ENCODE measurements at places on chromosomes 4 and X. TPM values are rescaled to one million over a fixed set of nuclear protein-coding genes. Genes with fewer than 3 reads are reported as not detected.

- H3K4me3 ChIP-seq, result no peak overlapping the region
- no peaks in the 10 kb centered on the region for H3K36me3 ChIP-seq
- no peak overlapping the region for H3K27ac ChIP-seq
Observed at GRCh38 chr4:131427000-131427399, 1722.1 kb upstream of the PCDH10 start.

- no peaks in the 10 kb centered on the region for H3K27me3 ChIP-seq
- DNase-seq, result no peak
- no peaks in the 10 kb centered on the region for H3K36me3 ChIP-seq
- H3K4me1 ChIP-seq, result no peaks in the 10 kb centered on the region
Observed at GRCh38 chrX:38513112-38513742, 48.1 kb upstream of the TSPAN7 start.

The APLN gene
- 0.61 TPM for total RNA-seq

DNA sequence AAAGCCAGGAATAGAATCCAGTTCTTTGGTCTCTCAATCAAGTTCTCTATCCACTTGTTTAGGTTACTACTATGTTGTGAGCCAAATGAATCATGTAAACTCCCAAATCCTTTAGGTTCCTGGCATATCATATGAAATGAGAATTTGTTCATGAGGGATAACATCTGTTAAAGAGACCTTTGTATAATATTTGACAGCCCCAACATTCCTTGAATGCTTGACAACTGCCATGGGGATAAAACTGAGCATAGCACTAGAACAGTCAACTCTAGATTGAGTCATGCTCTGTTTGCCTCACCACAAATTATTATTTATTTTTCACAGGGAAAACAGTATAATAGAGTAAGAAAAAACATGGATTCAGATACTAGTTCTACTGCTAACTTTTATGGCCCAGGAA is 93.3 kb downstream of the NAA11 start:
- DNase-seq, result no peak
- no peak overlapping the region for H3K27ac ChIP-seq
- H3K4me3 ChIP-seq, result no peak overlapping the region
- H3K27me3 ChIP-seq, result no peaks in the 10 kb centered on the region

The DYNLT3 gene
- total RNA-seq, result 6.2 TPM

DNA sequence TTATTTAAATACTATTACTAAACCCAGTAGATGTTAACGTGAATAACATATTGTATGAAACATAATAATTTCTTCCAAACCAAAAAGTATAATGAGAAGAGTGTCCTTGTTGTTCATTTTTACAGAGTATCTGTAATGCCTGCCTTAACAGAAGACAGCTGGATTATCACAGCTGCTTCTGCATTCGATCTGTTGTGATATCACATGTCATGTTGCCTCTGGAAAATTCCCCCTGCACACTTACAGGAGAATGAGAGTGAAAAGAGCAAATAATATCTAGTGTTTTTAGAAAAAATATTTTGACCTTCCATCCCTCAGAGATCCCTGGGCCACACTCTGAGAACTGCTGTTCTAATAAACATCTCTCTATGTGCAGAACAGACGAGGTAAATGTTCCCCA is 240.1 kb upstream of the NOCT start:
- H3K4me3 ChIP-seq, result no peak overlapping the region
- no peak overlapping the region for H3K27ac ChIP-seq
- H3K36me3 ChIP-seq, result no peaks in the 10 kb centered on the region
- no peak for DNase-seq
- no peaks in the 10 kb centered on the region for H3K27me3 ChIP-seq
- no peaks in the 10 kb centered on the region for H3K4me1 ChIP-seq
